Activated CD8-positive, alpha-beta memory T cell treated with anti-CD3 and anti-CD28 coated beads, Interleukin-2, amount 50 U/mL, for 4 hours (primary cell): ENCODE measurements at places on chromosomes 5 and 9.

- DNase-seq, result no peak
Observed at GRCh38 chr9:127923771-127924170, 6.8 kb downstream of the PIP5KL1 start.

- no peak for DNase-seq
Observed at GRCh38 chr9:87770616-87771315, 44.8 kb downstream of the CTSL start.

DNA sequence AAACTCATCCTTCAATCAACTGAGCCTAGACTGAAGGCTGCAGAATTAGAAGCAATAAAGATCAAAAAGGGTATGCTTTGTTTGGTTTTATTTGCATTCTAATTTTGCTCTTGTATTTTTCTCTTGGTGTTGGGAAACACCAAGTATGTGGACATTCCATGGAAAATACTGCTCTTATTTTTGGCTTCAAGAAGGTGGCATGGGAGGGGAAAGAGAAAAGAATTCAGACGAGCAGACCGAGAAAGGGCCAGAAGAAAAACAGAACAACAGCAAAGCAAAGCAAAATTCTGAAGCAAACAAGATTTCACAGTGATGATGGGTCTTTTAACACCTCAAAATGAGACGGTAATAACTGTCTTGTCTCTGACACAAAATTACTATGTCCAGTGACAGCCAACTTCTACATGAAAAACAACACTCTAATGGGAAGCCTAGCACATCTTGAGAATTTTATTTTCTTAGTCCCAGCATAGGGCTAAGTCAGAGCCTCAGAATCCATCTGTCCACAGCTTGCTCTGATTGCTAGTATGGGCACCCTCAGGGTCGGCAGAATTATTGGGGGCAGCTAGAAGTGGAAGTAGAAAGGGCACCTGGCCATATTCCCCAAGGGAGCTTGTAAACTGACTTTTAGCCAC is 26.8 kb downstream of the FREM1 start:
- no peak for DNase-seq

GRCh38 chr9:124502711-124503702 is 4.2 kb downstream of the NR5A1 start:
- no peak for DNase-seq

GRCh38 chr9:100317706-100318105 is 35.0 kb downstream of the TEX10 start:
- DNase-seq, result no peak

GRCh38 chr5:157107508-157107907 is 1.3 kb downstream of the HAVCR2 start:
- DNase-seq, result no peak

- DNase-seq, result no peak
Observed at GRCh38 chr5:139882316-139882715, 86.7 kb downstream of the PSD2 start.

- no peak for DNase-seq
Observed at GRCh38 chr5:33679791-33680190, 212.0 kb downstream of the ADAMTS12 start.

DNA sequence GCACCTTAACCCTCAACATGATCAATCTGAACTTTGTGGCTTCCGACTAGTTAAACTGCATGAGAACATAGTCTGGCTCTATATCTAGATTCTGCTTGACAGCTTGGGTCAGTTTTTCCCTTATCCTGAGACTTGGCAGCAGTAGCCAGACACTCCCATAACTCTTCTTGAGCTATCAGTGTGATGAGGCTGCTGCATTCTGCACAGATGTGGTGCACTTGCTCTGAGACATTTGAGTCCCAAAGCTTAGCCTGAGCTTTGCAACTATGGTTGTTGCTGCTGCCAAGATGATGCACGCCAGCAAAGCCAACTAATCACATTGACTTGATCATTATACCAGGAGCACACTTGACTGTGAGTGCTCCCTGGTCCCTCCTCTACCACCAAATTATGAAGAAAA is 36.2 kb downstream of the MOCS2 start:
- no peak for DNase-seq

DNA sequence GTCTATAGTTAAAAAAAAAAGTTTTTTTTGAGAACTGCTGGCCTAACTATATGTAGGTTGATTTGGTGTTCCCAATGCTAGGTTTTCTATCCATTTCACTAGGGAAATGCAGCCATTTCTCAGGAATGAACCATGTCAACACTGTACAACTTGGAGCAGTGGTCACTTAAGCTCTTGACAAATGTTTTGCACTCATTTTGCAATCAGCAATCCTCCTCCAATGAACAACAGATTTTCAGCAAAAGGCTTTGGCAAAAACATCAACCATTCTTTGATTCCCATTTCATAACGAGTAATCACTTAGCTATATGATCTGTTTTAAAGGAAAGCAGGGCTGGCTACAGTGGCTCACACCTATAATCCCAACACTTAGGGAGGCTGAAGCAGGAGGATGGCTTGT is 17.9 kb downstream of the STRBP start:
- no peak for DNase-seq

GRCh38 chr5:136809382-136809781 is 444.0 kb upstream of the TRPC7 start:
- no peak for DNase-seq
